SHP77 (cell line): ENCODE measurements at places on chromosomes 4 and X.

GRCh38 chr4:6868386-6868785, 41.2 kb upstream of the TBC1D14 start:
- no peak for DNase-seq

DNA sequence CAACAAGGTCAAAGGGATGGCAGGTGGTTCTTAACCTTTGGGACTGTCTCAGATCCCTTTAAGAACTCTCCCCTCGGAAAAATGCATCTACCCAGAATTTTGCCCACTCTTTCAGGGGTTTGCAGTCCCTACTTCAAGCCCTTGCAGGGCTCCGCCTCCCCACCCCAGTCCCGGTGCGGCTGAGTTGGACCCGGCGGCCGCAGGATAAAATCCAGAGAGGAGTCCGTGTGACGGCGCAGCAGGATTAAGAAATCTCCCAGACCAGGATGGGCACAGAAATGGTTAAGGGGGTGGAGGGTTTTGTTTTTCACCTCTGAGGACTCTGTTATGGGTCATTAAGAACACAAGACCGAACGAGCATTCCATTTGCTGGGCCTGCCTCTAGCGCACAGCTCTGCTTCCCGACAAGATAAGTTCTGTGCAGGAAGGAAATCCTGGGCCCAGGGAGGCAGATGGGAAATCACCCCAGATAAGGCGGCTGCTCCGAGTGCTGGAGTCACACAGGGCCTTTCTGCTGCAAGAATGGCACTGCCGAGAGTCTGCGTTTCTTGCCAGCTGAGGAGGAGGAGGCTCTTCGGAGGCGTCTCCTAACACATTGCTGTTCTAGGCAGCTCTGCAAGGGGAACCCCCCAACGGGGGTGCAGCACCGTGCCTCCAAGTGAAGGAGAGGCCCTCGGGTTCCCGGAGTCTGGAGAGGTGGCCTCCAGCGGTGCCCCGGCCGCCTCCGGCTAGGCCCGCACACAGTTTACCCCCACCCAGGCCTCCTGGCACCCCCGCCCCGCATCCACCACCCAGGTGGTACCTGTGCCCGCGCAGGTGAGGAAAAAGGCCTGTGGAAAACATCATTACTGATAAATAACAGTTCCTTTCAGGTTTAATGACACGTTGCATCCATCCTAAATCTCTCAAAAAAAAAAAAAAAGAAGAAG, 277.6 kb downstream of the BCOR start:
- no peak for DNase-seq

DNA sequence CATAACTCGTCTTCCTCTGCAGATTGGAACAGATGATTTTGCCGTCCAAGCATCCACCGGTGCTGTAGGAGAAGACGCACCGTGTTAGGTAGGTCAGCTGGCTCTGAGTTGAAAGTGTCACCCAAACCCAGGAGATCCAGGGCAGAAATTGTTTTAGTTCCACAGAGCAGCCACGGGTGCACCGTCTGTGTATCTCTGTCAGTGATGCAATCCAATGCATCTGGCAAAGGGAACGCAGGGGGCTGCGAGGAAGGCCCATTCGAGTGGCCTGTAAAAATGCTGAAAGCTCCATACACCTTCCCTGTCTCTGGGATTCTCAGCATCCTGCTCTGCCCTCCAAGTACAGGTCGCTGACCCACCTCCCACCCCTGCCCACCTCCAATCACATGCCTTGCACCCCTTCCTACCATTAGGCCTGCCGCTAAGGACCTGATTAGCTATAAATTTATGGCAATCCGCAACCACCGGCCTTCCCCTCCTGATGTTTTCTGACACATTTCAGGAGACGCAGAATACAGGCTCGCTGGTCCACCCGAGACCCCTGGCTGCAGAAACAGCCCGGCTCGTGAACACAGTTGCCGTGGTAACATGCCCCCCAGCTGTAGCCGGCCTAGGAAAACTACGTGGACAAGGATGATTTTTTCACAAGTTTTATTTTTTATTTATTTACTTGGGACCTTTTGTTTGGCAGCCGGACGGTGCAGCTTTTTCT, 39.7 kb upstream of the SHOX start:
- no peak for DNase-seq

DNA sequence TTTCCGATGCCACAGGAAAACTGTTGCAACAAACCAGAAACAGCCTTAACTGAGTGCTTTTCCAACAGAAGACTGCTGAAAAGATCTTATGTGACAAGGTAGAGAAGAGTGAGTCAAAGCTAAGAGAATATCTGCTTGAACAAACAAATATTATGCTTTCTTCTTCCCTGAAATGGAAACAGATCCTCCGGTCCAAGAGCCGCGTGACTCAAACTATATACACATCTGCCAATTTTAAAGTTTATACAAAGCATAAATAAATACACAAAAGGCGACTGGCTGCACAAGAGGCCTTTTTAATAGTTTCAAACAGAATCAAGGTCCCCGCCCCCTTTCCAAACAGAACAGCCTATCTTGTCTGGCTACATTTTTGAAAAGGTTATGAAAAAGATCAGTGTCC, 329.7 kb upstream of the F9 start:
- no peak for DNase-seq

- no peak for DNase-seq
Measured at GRCh38 chrX:74346088-74346487, 42.1 kb downstream of the ZCCHC13 start.

DNA sequence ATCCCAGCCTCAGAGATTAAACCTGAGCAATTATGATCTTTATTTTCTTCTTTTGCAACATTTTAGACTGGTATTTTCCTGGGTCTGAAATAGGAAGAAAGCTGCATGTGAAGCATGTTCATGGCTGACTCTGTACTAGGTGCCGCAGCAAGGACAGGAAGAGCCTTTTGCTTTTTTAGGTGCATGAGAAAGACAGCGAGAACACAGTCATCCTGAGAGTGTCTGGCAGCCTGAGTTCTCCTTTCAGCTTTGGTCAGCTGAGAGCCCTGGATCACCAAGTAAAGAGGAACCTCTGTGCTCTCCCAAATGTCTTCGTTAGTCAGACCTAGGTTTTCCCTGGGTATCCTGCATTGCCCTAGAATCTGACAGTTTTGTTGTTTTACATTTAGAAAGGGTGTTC, 29.8 kb downstream of the FAM149A start:
- no peak for DNase-seq

GRCh38 chr4:54400802-54401201, 171.7 kb downstream of the PDGFRA start:
- no peak for DNase-seq

GRCh38 chr4:113162089-113162488, 112.6 kb downstream of the ANK2 start:
- no peak for DNase-seq

DNA sequence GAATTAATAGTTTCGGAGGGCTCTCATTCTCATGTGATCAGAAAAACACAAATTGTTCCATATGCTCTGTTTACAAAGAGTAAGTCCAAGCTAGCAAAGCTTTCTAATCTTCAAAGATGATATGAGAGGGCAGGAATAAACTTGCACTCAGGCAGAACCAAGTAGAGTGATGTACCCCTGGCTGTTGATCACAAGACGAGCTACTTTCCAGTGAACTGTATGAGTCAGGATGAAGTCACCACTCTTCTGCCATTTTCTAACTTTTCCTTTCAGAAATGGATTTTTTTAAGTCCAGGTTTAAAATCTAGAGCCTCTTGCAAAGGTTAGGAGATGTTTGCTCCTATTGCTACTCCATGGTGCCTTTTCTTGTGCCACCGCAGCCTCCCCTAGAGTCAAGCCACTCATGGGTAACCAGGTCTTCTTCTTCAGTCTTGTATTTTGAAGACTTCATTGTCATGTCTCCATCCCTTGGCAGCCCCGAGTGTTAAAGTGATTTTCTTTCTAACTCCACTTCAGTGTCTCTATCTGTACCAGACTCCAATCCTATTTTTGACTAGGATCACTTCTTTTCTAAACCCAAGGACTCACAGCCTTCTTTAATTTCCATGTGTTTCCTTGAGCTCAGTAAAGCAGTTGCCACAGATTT, 171.9 kb upstream of the GALNT7 start:
- no peak for DNase-seq

DNA sequence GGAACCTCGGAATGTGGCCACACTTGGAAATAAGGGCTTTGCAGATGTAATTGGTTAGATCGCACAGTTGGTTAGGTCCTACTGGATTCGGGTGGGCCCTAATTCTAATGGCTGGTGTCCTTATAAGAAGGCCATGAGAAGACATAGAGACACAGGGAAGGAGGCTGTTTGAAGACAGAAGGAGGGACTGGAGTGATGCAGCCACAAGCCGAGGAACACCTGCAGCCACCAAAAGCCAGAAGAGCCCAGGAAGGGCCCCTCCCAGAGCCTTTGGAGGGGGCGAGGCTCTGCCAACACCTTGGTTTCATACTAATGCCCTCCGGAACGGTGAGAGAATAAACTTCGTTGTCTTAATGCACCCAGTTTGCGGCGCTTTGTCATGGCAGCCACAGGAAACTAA, 47.0 kb downstream of the EVC start:
- no peak for DNase-seq

DNA sequence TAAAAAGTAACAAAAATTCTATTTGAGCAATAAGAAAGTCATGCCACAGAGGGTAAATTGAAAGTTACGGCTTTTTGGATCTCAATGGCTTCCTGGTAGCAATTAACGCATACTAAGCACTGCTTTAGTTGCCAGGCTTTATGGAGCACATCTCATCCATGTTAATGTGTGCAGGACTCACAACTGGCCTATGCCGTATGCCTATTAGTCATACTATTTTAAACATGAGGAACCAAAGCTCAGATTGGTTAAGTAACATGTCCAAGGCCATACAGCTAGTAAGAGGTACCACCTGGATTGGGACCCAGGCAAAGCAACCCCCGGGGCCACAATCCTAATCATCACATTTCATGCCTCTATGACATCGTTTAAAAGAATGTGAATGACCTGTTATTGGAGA, 17.1 kb downstream of the DAPP1 start:
- DNase-seq: no peak

DNA sequence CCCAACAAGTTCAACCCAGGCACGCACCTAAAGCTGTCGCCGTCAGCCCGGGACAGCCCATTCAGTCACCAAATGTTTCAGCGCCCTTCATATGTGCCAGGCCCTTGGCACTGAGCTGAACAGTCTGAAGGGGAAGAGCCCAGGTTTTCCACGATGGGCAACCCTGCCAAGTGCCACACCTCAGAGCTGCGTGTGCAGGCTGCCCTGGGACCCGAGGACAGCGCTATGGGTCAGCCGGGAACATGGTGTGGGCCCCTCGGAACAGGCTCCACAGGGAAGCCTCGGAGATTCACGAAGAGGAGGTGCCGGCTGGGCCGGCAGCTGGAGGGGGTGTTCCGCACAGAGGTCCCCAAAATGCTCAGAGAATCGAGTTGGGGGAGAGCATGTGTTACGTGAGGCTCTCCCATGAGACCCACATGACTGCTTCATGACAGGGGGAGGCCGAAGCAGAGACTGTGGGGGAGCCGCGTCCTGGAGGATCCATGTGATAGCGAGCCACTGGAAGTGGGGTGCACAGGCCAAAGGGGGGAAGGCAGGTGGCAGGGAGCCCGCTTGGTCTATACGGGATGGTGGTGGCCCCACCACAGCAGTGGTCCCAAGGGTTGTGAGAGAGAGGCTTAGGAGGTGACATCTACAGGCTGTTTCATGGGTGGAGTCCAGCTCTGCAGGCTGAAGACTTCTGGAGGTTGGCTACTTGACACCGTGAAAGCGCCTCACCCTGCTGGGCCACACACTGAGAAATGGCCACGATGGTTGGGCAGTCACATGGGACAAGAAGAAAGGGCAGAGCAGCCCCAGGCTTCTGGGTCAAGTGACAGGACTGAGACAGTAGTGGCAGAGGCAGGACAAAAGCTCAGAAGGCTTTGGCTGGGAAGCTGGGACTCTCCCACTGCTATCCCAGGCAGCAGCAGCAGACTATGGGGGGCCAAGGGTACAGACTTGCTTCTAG, 14.2 kb downstream of the BCAP31 start:
- DNase-seq: no peak

- DNase-seq: peak; percentile 54
Measured at GRCh38 chr4:74320559-74321118, 12.4 kb downstream of the EPGN start.

DNA sequence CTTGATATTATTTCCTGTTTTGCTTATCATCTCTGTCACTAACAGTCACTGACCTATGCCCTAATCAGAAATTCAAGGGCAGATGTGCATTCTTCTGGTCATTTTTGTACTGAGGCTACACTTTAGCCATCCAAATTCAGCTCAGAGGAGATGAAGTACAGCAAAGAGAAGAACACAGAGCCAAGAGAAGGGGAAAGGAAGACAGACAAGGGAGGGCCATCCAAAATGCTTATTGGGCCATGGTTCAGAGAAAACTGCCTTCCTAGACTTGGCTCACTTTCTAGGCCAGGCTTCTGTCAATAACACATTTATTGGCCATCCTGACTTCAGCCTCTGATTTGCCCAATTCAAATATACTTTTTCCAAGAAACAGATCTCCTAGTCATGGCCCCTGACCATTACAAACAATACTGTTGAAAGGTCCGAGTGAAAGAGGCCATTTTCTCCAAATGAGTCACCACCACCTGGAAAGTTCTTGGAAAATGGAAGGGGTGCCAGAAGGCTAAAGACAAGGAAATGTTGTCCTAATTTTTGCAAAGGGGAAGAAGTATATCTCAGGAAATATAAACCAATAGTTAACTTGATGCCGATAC, 56.4 kb downstream of the DCX start:
- no peak for DNase-seq

DNA sequence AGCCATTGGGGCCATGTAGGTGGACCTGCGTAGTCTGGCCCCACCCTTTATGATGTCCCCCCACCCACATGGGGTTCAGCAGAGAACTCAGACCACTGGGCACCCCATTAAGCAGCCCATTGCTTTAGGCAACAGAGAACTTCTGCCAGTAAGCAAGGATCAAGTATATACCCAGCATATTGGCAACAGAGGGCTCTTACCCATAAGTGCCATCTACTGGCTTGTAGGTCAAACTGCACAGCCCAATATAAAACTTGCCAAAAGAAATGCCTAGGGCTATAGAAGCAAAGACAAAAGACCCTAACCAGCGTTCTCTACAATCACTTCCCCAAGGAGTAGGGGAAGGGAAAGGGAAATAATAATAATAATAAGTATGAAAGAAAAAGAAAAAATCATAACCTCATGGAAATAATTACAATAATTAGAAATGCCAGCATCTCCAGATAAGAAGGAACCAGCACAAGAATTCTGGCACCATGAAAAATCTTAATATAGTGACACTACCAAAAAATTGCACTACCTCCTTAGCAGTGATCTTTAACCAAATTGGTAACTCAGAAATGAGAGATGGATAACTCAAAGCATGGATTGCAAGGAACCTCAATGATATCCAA, 1090.7 kb downstream of the FAT4 start:
- DNase-seq: no peak

GRCh38 chr4:186829740-186830449, 106.2 kb upstream of the FAT1 start:
- peak; percentile 23 for DNase-seq

GRCh38 chr4:17765514-17766286, 15.7 kb downstream of the FAM184B start:
- no peak for DNase-seq

DNA sequence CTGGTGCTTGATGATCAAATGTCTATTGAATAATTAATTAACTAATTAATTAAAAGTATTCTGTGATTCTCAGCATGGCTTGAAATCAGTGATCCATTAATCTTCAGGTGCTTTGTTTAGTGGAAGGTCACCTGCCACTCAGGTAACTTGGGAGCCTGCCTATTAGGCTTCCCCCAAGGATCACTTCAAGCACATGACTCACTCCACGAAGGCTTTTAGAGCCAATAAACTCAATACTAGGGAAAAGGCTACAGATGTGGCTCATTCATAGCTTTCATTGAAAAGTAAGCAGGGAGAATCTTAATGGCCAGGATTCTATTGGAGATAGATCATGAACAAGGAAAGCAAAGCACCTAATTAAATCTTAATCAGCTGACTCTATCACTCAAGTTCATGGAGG, 21.3 kb downstream of the AREG start:
- no peak for DNase-seq
